ENCODE measurements at places on chromosomes 2 and 18.

GRCh38 chr18:70072678-70073077 lies 125.0 kb upstream of the CD226 start:
- peak; percentile 77 for DNase-seq

DNA sequence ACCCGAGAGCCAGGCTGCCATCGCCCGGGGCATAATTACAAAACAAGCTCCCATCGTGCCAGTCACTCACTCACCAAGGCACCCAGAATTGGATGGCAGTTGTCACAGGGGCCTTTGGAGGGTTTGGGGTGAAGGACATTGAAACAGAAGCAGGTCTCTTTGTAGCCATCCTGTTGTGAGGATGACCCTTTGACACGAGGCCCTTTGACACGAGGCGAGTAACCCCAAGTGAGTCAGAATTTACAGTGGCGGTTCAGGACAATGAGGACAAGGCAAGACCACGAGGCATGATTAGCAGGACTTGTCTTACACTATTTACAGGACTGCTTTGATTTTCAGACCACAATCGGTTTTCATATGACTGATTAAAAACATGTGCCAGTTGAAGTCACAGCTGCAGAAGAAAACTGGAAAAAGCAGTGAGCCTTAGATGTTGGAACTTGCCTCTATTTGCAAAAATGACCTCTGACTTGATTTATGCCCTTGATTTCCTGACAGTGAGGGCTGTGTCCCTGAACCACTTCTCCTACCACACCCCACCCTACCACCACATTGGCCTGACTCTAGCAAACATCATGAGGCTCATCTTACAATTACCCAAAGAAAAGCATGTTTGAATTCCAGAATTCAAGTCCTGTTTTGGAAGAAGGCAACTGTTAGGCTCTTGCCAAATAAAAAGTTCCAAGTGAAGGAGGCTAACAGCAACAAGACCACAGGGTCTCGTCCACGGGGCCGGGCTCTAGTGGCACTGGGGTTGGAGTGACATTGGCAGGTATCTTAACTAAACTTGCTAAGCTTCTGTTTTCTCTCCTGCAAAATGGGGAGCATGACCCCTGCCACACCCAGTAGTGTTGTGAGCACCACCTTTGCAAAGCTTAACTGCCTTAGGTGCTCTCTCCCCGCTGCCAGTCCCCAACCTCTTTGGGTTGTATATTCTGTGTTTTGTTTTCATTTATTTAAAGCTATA lies 64.4 kb upstream of the FOSL2 start:
- no peak for DNase-seq

GRCh38 chr18:57841568-57841967 lies 38.5 kb upstream of the ATP8B1 start:
- DNase-seq = no peak

DNA sequence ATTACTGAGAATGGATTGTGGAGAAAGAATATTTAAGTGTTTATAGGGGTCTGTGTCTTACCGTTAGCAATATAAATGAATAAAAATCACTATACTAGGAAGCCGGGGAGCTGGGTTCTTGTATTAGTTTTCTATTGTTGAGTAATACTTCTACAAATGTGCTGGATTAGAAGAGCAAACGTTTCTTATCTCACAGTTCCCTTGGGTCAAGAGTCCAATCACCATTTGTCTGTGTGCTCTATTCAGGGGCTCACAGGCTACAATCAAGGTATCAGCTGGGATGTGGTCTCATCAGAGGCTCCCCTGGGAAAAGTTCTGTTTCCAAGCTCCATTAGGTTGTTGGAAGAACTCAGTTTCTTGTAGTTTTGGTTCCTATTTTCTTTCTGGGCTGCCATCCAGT lies 790.9 kb downstream of the CNTNAP5 start:
- no peak for DNase-seq

- DNase-seq = peak; percentile 76
These were observed 629.9 kb downstream of the NRXN1 start for GRCh38 chr2:50401772-50402653.

DNA sequence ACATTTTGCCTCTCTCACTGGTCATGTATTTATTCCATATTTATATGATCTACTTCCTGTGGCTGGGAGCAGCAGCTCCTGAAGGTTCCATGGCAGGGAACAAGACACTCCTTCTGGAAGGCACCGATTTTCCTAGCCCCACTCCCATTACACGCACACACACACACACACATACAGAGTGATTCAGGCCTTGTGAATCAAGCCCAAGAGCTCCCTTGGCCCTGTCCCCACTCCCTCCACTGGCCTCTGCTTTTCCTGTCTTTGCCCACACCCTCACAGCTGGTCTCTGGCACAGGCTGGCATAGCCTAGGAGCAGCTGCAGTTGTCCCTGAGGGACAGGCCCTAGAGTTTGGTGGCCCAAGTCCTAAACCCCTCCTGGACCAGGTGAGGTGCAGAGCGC lies 201.7 kb downstream of the NAPG start:
- DNase-seq = peak; percentile 55

DNA sequence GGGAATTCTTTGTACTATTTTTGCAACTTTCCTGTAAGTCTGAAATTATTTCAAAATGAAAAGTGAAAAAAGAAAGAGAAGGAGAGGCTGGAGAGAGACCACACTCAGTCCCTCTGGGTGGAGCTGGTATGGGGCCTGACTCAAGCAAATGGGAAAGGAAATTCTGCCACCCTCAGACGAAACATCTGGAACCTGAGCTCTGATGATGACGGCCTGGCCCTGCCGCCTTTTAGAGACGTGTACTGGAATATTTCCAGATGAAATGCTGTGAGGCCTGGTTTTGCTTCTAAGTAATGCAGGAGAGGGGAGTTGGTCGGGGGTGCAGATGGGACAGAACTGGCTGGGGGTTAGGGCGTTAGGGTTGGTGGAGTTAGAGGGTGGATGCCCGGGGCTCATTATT lies 57.4 kb upstream of the GLI2 start:
- DNase-seq = no peak

- DNase-seq = no peak
These were observed 372.6 kb downstream of the STK39 start for GRCh38 chr2:167874812-167875211.

DNA sequence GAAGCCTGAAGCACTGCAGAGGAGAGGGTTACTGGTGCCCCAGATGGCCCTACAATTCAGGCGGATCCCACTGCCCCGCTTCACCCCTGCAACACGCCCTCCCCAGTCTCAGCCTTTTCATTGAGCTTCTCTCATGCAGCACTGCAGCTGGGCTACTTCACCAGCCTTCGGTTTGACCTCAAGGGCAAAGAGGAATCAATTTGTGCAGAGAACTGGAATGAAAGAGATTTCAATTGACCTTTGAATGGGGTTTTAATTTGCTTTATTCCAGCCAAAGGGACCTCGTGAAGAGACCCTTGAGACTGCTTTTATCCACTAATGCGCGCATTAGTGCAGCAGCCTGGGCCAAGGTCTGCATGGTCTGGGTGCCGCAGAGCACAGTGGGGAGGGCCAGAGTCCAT lies 8.8 kb upstream of the POMC start:
- DNase-seq = no peak

- no peak for DNase-seq
These were observed 12.7 kb upstream of the DDX18 start for GRCh38 chr2:117801826-117802225.

GRCh38 chr18:55384551-55385275 lies 203.3 kb downstream of the TCF4 start:
- DNase-seq = peak; percentile 76

- DNase-seq = no peak
These were observed 118.4 kb downstream of the SH3BP4 start for GRCh38 chr2:235070063-235070706.

GRCh38 chr2:127574656-127575055 lies 39.2 kb downstream of the MYO7B start:
- no peak for DNase-seq

GRCh38 chr2:8589721-8590120 lies 92.1 kb upstream of the ID2 start:
- DNase-seq = no peak

GRCh38 chr2:81495556-81495955 lies 1191.0 kb upstream of the LRRTM1 start:
- DNase-seq = peak; percentile 79

GRCh38 chr2:39281391-39281790 lies 37.6 kb upstream of the CDKL4 start:
- no peak for DNase-seq

DNA sequence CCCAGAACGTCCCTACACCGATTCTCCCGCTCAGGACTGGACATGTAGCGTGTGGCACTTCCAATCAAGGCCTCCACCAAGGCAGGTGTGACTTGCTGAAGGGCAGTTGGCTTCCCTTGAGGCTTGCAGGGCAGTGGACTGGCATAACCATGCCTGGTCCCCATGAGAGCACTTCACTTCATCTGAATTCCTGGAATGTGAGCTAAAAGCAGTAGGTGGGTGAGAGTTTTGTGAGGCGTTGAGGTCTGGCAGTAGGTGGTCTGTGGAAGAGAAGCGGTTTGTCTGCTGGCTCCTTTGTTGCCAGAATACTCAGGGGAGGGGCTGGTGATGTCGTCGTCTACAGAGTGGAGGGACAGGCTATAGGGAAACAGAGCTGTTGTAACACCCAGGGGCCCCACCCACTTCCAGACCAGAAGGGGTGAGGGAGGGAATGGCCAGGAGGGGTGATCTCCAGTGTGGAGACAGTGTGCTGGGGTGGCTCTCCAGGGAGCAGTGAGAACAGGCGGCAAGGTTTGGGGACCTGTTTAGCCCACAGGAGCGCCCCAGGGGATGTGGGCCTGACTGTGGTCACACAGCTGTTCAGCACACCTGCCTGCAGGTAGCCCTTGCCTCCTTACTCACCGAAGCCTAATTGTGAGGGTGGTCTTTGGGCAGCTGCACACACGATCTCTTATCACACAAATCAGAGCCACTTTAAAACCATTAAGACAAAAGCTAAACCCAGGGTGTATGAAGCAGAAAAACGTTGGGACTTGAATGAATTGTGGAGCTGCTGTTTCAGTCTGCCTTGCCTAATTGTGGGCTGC lies 21.5 kb upstream of the ALKAL2 start:
- no peak for DNase-seq

- peak; percentile 86 for DNase-seq
These were observed 153.6 kb downstream of the CCDC85A start for GRCh38 chr2:56337342-56337741.

- no peak for DNase-seq
These were observed 68.4 kb downstream of the ID2 start for GRCh38 chr2:8750221-8750620.

DNA sequence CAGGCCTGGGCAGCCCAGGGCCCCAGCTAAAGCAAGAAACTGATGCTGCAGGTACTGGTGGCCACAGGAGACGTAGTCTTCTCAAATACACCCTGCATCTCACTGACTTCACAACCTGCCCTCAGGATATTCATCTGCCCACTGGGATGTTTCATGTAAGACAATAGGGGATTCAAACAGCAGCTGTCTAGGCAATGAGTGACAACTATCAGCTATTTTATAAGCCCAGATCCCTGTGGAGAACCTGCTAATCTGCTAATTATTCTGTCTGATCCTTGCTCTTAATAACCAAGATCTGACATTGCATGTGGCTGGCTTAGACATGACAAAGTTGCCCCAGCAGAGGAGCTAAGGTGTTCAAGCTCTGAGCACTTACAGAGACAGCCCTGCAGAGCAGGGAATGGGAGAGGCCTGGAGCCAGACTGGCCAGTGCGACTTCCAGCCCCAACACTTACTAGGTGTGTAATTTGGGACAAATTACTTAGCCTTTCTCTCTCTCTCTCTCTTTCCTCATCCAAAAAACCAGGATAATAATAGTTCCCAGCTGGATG lies 28.6 kb downstream of the SIGLEC15 start:
- no peak for DNase-seq

- DNase-seq = no peak
These were observed 775.5 kb downstream of the RNF144A start for GRCh38 chr2:7692657-7693161.

DNA sequence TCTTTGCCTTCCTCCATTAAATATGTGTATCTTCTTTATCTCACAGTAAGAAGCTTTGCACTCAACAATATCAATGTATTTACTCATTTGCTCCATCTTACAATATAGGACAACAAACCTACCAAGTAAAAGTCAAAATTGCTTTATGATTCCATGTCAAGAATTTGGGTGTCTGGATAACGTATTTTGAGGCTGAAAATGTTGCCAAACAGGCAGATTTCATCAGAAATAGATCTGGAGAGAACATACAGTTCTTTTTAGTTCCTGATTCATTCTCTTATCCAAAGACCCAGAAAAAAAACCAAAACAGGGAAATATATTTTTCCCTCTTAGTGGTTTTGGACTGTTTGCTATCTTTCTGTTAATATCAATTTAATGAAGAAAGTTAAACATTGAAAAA lies 621.1 kb downstream of the STK39 start:
- no peak for DNase-seq

GRCh38 chr2:38462121-38462661 lies 85.1 kb upstream of the ATL2 start:
- DNase-seq = peak; percentile 40

DNA sequence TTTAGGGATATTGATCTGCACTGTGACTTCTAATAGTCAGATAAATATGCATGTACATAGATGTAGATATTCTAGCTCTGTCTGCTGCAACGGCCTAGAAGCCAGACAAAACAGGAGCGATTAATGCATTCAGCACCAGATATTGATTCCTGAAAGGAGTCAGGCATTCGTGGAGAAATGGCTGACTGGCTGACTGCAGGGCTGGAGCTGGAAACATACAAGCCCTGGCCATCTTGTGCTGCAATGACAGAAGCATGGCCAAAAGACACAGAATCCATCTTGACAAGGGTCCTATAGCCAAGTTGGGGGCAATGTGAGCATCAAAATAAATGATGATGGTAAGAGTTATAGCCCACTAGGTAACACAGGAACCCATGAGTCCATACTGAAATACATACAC lies 231.5 kb upstream of the KLHL29 start:
- DNase-seq = no peak

DNA sequence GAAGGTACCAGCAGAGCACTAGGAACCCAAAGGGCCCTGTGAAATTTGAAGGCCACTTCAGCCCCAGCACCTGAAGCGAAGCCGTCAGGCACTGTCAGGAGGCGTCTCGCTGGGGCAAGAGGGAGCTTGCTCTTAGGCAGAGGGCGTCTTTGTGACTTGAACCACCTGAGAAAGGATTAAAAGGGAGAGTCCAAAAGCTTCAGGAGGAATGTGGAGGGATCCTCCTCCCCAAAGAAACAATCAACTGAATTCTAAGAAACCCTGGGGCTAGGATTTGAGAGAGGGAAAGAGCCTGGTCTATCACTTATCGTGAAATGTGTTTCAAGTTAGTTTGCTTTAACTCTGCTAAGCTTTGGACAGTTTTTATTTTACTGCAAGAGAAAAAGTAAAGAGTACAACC lies 324.9 kb upstream of the SOX11 start:
- no peak for DNase-seq

- peak; percentile 92 for DNase-seq
These were observed 115.9 kb downstream of the RPIA start for GRCh38 chr2:88807237-88807962.

DNA sequence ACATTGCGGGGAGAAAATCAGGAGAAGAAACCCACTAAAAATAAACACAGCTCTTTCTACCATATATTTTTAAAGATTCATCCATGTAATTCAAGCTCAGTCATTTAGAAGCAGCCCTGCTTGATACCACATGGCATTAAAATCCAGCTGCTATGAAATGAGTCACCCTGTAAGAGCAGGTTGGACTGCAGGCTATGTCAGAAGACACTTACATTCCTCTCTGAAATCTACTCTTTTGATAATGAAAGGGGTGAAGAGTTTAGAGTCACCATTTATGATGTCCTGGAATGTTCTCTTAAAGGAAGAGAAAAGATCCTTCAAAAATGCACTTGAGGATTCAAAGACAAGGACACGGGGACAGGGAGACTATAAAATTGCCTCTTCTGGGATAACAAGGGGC lies 100.6 kb upstream of the APCDD1 start:
- DNase-seq = peak; percentile 72
